ENCODE measurements at places on chromosomes 7 and 10. TPM values are rescaled to one million over a fixed set of nuclear protein-coding genes. Genes with fewer than 3 reads are reported as not detected.
A peak's percentile ranks its signal among the peaks of the same experiment; 100 is the strongest.

DNA sequence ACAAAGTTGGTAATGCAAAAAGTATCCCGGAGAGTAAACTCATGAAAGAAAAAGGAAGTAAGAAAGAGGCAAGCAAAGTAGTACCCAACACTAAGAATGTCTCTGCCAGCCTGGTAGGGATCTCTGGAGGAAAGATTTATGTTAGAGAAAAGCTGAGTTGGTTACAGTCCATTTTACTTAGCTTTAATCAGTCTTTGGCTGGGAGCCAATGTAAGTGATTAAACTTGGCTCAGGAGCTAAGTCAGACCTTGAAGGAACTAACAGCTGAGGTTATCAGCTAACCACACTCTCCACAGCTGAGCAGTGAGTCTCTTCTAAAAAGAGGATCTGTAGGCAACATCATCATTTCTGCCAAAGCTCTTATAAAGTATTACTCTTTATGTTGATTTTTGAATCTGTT, 148.0 kb downstream of the ANKRD7 start:
- peak; percentile 2 for DNase-seq

GRCh38 chr10:118694848-118695247, 59.9 kb downstream of the CACUL1 start:
- DNase-seq: no peak

DNA sequence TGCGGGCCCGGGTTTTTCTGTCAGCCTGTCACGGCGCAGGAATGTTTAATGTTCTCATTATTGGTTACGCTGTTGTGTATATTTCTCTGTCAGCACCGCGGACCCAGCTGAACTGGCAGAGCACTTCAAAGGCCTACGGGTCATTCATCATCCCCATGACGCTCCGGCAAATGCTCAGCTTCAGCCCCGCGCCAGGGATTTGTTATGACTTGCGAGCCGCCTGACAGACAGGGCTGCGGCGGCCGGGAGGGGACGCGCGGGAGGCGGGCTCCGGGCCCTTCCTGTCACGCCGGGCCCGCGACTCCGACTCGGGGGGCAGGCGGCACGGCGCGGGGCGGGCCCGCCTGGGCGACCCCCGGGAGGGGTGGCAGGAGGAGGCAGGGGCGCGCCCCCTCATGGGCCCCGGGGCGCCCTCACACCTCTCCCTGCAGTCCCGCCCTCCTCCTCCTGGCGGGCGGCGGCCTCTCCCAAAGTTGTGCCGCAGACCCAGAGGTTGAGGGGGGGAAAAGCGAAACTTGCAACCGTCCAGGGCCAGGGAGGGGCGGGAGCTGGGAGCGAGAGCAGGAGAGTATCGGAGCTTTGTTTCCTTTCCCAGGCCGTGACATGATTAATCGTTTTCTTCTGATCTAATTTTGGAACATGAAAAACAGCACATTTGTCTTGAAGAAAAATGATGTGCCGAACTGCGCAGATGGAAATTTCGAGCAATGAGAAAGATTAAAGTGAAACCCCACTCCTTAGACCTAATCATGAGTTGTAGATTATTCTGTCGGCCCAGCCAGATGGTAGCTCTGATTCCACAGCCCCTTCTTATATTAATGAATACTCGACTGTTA, 59.3 kb upstream of the COMTD1 start:
- DNase-seq: peak; percentile 86

GRCh38 chr7:142739923-142740492, 9.3 kb upstream of the PRSS1 start:
- DNase-seq: no peak

DNA sequence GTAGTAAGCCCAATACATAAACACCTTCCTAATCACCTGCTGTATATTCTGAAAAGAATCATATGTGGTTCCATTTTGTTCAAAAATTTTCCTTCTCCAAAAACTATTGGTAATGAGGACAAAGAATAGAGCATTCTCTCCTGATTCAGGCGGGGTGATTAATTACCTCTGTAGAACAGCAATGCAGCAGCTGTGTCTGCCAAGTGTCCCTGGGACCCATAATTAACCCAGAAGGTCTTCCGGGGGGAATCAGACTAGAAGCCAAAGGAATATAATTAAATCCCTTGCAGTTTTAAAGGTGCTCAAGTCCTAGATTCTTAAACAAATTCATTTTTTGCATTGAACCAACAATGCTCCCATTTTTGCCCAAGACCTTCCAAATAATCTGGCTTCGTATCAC, 60.3 kb upstream of the ABLIM1 start:
- no peak for DNase-seq

GRCh38 chr10:3671386-3671955, 113.5 kb downstream of the KLF6 start:
- no peak for DNase-seq

DNA sequence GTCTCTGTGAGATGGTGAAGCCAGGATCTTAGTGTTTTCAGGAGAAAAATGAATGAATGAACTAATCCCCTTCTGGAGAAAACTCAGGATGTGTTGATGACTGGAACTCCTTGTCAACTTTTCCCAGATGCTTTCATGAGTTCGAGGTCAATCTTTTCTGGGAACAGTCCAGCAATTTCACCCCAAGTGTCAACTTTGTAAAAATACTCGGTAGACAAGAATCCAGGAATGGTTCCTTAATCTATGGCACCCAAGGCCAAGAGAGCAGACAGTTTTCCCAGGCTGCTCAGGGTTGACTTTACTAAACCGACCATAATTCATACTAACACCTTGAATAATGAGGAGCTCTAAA, 31.1 kb upstream of the LYZL1 start:
- DNase-seq: no peak

DNA sequence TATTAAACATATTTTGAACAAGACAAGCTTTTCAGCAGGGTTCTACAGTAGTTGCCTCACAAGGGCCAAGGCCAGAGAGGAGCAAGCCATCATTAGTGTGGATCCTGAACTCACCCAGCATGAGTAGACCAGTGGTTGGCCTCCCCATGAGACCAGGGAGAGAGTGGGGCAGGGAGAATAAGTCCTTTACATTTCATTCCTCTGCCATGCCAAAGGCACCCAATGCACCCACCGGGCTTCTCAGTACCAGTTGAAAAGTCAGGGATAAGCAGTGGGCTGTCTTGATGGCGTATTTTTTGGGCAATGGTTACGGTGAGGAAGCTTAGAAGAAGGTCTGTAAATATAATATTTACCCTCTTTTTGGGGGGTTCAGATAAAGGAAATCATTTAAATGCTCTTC, 16.6 kb downstream of the CRTAC1 start:
- no peak for DNase-seq

- no peak for DNase-seq
Observed at GRCh38 chr7:19224951-19225350, 79.7 kb upstream of the FERD3L start.

Gene ADRB1
- 0.33 TPM for polyA plus RNA-seq

DNA sequence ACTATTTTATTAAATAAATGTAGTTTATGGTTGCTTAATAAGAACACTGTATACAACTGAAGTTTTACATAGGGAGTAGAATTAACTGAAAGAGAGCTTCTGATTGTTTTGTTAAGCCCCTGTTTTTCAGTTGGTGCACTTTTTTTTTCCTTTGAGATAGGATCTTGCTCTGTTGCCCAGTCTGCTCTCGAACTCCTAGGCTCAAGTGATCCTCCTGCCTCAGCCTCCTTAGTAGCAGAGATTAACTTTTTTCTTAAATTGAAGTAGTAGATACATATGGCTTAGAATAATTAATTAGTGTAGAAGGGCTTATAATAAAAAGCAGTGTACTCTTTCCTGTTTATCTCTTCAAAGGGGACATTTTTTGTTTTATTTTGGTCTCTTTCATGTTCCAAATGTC, 11.2 kb downstream of the SDHAF3 start:
- DNase-seq: no peak

Gene PDE6C
- 2.8 TPM for polyA plus RNA-seq

- DNase-seq: no peak
Observed at GRCh38 chr10:10213237-10213636, 804.4 kb upstream of the CELF2 start.

- DNase-seq: no peak
Observed at GRCh38 chr7:141710301-141710700, 2.1 kb downstream of the WEE2 start.

- DNase-seq: no peak
Observed at GRCh38 chr7:116566666-116567065, 41.8 kb downstream of the CAV1 start.

Gene SLC39A12
- polyA plus RNA-seq: not detected

DNA sequence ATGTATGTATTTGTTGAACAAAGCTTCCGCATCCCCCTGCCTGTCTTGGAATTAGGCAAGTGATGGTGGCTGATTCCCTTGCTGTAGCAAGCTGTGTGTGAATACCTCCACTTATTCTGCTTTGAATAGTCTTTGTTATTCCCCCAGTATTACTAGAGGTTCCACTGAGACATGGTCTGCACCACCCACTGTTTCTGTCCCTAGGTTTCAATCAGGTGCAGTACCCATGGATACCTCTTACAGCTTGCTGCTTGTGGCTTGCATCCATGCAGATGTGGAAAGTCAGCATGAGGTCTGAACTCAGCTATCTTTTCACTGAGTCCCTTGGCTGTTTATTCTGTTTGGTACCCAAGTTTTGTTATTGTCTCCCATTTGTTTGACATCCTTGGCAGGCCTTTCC, 447.4 kb downstream of the GRM8 start:
- DNase-seq: no peak

Gene PPP1R3C
- 124 TPM for polyA plus RNA-seq

- DNase-seq: no peak
Observed at GRCh38 chr10:123580426-123580825, 85.7 kb upstream of the GPR26 start.

GRCh38 chr10:99835947-99836346, 53.5 kb downstream of the ABCC2 start:
- no peak for DNase-seq

Gene CDH23
- polyA plus RNA-seq: 4.2 TPM

DNA sequence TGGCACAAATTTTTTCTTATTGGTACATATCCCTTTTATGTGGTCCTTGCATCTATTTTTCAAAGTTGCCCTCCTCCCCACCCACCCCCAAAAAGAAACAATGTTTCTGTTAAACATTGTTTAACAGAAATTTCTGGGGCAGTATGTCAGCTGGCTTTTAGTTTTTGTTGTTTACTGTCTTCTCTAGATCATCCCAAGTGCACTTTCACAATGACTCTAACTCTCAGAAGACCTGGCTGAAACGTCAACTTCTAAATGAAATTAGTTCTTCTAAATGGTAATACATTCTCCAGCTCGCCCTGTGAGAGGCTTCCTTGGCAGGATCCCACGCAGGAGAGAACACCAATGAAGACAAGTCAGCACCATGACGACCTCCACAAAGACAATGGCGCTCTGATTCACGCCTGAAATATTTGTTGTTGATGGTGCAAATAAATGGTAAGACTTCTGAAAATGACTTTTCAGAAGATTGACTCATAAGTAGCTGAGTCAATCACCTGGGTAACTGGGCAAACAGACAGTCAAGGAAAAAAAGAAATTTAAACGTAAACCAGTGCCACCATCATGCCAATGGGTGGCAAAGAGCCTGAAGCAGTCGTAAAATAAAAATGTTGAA, 293.7 kb downstream of the FZD1 start:
- DNase-seq: peak; percentile 69

Gene PODXL
- 106 TPM for polyA plus RNA-seq

GRCh38 chr10:22766693-22767092, 52.3 kb upstream of the PIP4K2A start:
- DNase-seq: no peak

Data from muscle of back (tissue), 13 donors.